ENCODE measurements at places on chromosomes 12 and 14. TPM values are rescaled to one million over a fixed set of nuclear protein-coding genes. Genes with fewer than 3 reads are reported as not detected.

GRCh38 chr12:6235499-6235898, 35.3 kb downstream of the CD9 start:
- no peak for DNase-seq

- DNase-seq = no peak
Observed at GRCh38 chr14:38336298-38336697, 80.4 kb upstream of the CLEC14A start.

- DNase-seq = no peak
Observed at GRCh38 chr12:114686773-114687500, 3.0 kb upstream of the TBX3 start.

DNA sequence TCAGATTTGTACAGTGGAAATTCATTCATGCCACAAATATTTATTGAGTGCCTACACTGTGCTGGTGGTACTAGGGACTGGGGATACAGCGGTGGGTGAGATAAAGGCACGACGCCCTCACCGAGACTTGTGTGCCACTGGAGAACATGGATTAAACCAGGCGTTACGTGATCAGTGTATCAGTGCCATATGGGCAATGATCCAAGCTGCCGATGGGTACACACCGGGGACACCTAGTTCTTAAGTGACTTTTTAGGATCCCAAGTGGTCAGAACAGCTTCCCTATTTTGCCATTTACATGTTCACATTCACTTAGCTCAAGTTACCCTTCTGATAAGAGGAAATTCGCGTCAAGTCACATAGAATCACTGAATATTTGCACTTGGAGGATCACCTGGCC, 236.7 kb downstream of the CACNA1C start:
- no peak for DNase-seq

- no peak for DNase-seq
Observed at GRCh38 chr12:71870416-71870815, 30.9 kb downstream of the TBC1D15 start.

- no peak for DNase-seq
Observed at GRCh38 chr12:115870021-115870420, 407.5 kb downstream of the MED13L start.

- no peak for DNase-seq
Observed at GRCh38 chr14:88866305-88866704, 41.9 kb downstream of the TTC8 start.

GRCh38 chr14:38629412-38629811, 373.5 kb upstream of the CLEC14A start:
- DNase-seq = no peak

DNA sequence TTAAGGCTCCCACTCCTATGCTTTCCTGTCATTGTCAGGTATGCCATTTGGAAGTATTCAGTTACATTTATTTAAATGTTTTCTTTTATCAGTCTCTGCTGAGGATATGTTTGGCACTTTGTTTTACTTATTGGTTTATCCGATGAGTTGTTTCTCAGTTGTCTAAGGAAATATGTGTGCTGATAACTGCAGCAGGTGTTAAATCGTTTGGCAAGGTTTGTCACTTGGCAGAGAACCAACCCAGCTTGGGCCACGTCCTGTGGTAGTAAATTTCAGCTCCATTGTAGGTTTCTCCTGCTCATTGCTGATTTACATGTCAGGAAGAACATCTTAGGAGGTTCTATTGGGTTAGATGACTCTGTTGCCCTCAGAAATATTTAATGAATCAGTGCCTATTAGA, 22.0 kb upstream of the MGST1 start:
- no peak for DNase-seq

GRCh38 chr12:111251058-111251730, 117.7 kb downstream of the PHETA1 start:
- DNase-seq = no peak

- DNase-seq = no peak
Observed at GRCh38 chr14:68397371-68397811, 395.5 kb downstream of the ZFP36L1 start.

DNA sequence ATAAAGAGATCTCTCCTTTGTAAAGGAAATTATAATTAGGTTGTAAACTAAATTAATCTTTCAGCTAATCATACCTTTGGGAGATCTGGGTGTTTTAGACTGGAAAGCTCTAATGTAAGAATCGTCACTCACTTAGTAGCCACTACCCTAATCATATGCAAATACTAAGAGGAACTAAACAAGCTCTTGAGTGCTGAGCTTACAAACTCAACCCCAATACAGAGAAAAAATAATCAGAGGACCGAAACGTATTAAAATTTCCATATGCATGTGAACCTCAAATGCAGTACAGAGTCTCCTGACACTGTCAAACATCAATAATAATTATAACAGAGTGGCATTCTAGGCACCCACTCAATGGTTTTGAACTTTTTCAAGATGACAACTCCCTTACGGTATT, 235.3 kb upstream of the FOXN3 start:
- no peak for DNase-seq

GRCh38 chr12:98882526-98882925, 237.4 kb downstream of the APAF1 start:
- DNase-seq = no peak

DNA sequence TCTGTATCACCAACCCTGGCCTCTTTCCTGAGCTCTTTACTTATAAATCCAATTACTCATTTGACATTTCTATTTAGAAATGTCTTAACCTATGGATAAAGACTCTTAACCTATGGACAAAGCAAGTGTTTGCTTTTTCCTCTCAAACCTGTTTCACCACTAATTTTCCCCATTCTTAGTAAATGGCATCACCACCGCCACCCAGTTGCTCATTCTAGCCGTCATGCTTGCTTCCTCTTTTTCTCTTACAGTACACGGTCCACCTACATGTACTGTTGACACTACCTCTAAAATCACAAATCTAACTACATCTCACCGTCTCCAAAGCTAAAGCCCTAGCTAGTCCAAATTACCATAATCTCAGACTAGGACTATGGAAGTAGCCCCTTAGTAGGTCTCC, 60.0 kb downstream of the CAPS2 start:
- no peak for DNase-seq

DNA sequence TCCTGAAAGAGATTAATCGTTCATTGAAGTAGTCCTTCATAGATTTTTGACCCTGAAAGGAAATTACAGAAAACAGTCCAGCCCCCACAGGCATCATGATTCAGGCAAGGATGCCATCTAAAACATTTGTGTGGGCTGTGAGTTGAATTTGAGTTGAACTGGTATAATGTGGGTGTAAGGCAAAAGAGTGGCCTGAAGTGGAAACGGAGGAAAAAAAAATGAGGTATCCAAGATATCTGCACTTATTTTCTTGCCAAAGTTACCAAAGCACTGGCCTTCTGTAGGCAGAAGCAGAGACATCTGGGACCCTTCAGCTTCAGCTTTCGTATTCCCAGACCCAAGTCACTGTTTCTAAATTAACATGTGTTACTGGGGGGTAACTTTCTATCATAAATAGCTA, 105.1 kb upstream of the DIO2 start:
- DNase-seq = no peak

GRCh38 chr12:25877446-25877845, 81.0 kb upstream of the RASSF8 start:
- no peak for DNase-seq

DNA sequence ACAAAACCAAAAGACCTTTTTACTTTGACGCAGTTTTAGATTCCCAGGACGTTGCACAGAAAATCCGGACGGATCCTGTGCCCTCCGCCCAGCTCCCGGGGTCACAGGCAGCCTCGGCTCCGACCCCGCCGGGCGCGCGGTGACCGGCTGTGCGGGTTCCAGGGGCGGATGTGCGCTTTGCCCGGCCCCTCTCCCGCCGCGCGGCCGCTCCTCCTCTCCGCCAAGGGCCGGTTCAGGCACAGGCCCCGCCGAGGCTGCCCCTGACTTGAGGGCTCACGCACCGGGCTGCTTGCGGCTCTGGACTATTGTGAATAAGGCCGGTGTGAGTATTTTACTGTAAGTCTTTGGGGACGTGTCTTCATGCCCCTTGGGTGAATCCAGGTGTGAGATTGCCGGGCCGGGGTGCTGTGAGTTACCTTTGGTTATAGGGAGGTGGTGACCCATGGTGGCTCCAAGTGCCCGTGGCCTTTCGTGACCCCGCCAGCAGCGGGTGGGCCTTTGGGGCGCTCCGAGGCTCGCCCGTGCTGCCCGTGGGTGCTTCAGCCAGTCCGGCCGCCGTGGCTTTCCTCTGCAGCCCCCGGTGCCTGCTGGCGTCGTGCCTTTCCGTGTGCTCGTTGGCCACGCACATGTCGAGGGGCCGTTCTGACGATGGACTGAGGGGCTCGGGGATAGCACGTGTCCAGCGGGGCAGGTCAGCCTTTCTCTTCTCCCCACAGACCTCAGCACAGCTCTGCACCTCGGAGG, 45.9 kb downstream of the NOC4L start:
- no peak for DNase-seq

Gene DAO
- not detected for total RNA-seq

Gene KRT2
- not detected for total RNA-seq

Gene DPPA3
- total RNA-seq = not detected

Gene TMEM229B
- total RNA-seq = 0.21 TPM

Gene TSPAN19
- total RNA-seq = 0.92 TPM

Gene TAS2R50
- 0.96 TPM for total RNA-seq

Gene KRT72
- not detected for total RNA-seq

Gene PCNX1
- 30.1 TPM for total RNA-seq

All from kidney epithelial cell (primary cell).